ENCODE measurements at places on chromosomes 16 and 17. TPM values are rescaled to one million over a fixed set of nuclear protein-coding genes. Genes with fewer than 3 reads are reported as not detected.

SPN gene
- polyA plus RNA-seq = 0.92 TPM

WFDC1 gene
- 4.4 TPM for polyA plus RNA-seq

GRCh38 chr17:72658675-72659074, 433.8 kb downstream of the SLC39A11 start:
- H3K4me1 ChIP-seq = no peaks in the 10 kb centered on the region
- no peaks in the 10 kb centered on the region for H3K27me3 ChIP-seq
- no peak overlapping the region for H3K4me3 ChIP-seq
- H3K27ac ChIP-seq = no peak overlapping the region

DNA sequence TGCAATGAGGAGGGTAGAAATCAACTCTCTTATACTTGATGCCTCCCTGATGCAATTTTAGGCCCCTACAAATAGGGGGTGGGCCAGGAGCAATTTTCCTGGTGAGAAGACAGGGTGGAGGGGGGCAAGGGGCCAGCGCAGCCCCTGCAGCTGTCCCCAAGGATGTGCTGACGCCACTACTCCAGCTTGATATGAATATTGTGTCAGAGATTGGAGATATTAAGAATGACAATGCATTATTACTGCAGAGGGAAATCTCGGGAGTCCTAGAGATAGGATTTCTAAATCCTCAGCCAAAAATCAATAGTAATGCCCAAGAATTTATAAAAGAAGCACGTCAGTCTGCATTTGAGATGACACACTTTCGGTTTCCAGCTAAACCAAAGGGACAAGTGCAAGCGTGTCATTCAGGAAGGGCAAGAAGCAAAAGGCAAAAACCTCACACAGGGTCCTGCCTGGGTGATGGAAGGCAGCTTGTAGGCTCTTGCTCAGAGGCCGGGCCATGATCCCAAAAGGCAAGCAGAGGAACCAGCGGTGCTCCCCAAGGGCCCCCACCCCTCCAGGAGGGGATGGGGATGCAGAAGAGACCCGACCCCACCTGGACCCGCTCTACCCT, 178.8 kb downstream of the C16orf78 start:
- H3K27me3 ChIP-seq = no peaks in the 10 kb centered on the region
- no peaks in the 10 kb centered on the region for H3K36me3 ChIP-seq

DNA sequence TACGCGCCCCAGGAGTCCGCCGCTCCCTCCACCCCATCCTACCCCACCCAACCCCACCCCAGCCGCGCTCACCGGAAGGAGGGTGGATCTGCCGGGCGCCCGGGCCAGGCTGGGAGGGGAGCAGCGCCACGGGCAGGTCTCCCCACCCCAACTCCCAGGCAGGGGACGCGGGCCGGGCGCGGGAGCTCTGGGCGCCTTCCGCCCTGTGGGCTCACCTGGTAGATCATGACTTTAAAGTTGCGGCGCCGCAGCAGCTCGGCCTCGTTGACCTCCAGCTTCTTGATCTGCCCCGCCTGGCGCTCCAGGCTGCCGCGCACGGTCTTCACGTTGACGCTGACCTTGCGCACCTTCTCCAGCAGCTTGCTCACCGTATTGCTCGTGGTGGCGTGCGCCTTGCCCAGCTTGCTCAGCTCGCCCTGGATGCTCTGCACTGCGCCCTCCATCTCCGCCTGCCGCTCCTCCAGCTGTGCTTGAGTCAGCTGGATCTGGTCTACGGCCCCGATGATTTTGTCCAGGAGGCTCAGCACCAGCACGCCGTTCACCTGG, 571 bp downstream of the CAVIN1 start:
- peak overlapping the region; percentile 100 for H3K4me3 ChIP-seq
- peaks cover 42% of the 10 kb centered on the region for H3K4me1 ChIP-seq
- peaks cover 17% of the 10 kb centered on the region for H3K27me3 ChIP-seq
- peak; percentile 53 for DNase-seq
- H3K36me3 ChIP-seq = peaks cover 21% of the 10 kb centered on the region

DNA sequence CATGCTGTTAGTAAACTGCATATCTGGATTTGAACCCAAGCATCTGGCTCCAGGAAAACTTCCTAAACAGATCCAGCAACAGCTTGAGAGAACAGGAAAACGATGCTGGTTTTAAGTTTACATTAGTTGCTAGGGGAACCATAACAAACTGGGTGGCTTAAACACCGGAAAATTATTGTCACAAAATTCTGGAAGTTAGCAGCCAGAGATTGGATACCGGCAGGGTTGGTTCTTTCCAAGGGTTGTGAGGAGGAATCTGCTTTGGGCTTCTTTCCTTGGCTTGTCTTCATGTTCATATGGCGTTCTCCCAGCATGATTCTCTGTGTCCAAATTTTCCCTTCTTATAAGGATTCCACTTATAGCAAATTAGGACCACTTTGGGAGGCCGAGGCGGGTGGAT, 276.9 kb upstream of the TOM1L1 start:
- no peak overlapping the region for H3K27ac ChIP-seq
- H3K36me3 ChIP-seq = no peaks in the 10 kb centered on the region
- H3K4me1 ChIP-seq = no peaks in the 10 kb centered on the region

All from muscle of leg (tissue), 16 donors.